ENCODE measurements at places on chromosomes 6 and 20. TPM values are rescaled to one million over a fixed set of nuclear protein-coding genes. Genes with fewer than 3 reads are reported as not detected.

GRCh38 chr20:11497545-11497944, 420.1 kb upstream of the BTBD3 start:
- no peak for DNase-seq

GRCh38 chr6:42532038-42532669, 31.7 kb upstream of the UBR2 start:
- DNase-seq, result peak; percentile 53

DNA sequence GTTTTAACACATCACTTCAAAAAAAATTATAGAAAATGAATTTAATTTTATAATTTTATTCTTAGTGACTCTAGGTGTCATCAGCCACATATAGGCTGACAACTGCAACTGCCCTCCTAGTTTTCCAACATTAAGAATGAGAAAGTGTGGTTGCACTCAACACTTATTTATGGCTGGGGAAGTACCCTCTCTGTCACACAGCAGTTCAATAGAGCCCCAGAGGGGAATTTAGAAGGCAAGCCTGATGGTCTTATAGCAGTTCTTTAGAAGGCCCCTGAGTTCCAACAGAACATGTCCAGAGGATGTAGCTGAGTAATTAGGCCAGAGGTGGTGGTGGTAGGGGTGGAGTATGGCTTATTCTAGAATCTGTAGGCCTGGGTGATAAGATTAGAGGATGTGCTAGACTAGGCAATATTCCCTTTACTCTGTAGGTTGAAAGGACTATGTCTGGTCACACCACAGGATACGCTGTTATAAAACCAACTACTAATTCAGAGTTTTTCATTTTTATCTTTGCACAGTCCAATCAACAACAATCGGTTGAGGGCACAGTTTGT, 226.5 kb upstream of the CITED2 start:
- no peak for DNase-seq

Gene C6orf132
- total RNA-seq, result 0.02 TPM

GRCh38 chr20:32352121-32352720, 5.9 kb upstream of the ASXL1 start:
- DNase-seq, result no peak

DNA sequence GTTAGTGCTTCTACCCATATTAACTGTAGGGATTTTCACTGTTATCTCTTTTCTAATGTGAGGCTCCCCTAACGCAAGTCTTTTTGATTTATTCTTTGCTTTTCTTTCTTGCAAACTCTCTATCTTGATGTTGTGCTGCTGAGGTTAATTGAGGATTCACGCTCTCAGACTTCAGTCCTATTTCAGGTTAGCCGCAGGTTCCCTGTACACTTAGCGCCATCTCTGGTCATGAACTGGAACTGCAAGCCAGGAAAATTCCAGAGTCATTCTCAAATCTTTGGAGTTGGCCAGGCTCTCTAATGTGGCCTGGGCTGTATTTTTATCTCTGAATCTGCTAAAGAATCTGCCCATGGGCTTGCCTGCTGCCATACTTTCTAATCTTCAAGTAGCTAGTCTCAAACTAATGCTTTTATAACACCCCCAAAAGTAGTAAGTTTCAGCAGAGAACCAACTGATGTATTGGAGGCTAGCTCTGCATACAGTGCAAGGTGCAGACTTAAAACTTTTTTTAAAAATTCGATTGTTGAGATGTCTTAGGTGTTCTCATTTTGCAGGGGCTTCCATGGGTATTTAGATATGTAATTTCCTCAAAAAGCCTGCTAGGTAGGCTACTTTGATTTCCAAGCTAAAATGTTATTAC, 91.1 kb upstream of the OPRM1 start:
- DNase-seq, result peak; percentile 27

DNA sequence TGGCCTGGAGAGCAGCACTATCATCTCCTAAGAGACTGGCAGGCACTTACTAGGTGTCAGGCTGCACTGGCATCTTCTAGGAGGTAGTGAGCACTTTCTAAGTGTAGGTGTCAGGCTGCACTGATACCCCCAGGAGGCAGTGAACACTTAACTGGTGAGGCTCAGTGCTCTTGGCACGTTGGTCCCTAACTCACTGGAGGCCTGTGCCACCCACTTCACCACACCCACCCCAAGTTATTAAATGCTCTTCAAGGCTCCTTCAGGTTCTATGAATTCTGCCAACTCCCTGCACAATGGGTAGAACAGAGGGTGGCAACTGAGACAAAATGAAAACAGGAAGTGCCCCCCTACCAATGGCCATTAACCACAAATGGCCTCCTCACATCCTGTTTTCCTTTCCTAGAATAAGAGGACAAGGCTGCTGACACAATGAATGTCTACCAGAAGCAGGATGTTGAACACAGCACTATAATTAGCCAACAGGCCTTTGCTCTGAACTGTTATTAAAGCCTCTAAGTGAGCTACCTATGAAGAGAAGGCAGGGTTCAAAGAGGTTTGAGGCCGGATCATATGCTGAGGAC, 29.4 kb downstream of the NCOA5 start:
- DNase-seq, result peak; percentile 40

Gene HDAC2
- total RNA-seq, result 98.6 TPM

Gene XKR7
- not detected for total RNA-seq

DNA sequence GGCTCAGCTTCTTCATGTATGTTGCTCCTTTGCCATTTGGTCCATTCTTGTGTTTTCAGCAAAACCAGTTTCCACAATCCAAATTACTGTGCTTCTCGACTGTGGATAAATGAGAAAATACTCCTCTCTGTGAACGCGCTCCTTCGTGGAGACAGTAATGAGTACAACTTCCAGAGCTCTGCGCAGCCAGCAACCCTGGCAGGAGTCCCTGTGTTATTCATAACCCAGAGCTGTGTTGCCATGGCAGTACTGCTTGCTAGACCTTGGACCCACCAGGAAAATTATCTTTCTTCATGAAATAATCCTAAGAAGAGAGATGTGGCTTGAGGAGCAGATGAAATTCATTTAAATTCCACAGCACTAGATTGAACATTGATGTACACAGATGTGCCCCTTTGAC, 73.7 kb downstream of the SLC22A3 start:
- no peak for DNase-seq

- DNase-seq, result no peak
These were observed 2.7 kb upstream of the ASXL1 start for GRCh38 chr20:32355417-32355841.

DNA sequence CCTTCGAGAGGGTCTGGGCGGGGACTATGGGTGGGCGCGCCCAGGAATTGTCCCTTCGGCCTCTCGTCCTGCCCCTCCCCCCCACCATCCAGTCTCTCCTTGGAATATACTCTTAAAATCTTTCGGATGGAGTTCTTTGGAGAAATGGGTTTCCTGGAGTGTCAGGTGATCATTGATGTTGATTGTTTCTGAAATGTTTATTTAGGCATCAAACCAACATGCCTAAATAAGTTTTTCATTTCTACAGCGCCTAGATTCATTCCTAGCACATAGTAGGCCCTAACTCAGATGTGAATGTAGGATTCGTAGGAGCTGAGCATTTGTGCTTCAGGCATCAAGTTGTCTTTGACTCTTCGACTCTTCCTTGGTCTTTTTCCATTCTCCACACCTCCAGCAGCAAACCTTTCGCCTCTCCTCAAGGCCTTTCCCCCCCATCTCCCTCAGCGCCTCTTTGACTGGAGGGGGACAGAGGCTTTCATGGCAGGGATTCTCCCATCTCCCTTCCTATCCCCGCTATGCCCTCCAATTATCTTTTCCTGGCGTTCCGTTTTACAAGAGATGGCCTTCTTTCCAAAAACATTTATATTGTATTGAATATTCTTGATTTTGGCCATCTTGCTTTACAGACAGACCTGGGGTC, 610 bp downstream of the CASP8AP2 start:
- no peak for DNase-seq

DNA sequence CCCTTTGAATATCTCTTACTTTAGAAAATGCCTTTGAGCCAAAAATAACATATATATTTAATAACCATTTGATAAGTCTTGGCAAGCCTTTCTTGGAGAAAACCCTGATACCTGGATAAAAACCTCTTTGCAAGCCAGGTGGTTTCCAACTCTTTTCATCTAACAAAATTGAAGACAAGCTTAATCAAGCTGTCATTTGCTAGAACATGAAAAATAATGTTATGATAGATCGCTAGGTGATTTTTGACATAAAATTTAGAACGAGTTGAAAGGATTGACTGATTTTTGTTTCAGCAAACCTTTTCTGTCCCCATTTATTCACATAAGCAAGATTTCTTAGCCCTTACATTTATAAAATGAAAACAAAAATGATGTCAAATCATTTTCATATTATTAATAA, 44.6 kb downstream of the ABRACL start:
- DNase-seq, result no peak

DNA sequence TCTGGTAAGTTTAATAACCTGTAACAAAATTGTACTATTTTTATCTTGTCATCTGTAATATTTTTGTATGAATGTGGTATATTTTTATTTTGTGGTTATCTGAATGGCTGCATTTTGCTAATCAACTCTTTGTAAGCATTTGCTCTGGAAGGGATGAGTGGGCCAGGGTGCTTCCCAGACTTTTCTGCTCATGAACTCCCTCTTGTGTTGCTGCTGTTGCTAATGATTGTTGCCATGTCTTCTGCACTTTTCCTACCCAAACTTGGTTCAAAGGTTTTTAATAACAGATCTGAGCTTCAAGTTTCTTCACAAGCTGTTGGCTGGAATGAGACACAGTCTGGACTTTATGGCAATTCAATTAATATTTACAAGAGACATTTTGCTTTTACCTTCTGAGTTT, 1005.7 kb downstream of the HACE1 start:
- DNase-seq, result no peak

Gene CRISP3
- not detected for total RNA-seq

DNA sequence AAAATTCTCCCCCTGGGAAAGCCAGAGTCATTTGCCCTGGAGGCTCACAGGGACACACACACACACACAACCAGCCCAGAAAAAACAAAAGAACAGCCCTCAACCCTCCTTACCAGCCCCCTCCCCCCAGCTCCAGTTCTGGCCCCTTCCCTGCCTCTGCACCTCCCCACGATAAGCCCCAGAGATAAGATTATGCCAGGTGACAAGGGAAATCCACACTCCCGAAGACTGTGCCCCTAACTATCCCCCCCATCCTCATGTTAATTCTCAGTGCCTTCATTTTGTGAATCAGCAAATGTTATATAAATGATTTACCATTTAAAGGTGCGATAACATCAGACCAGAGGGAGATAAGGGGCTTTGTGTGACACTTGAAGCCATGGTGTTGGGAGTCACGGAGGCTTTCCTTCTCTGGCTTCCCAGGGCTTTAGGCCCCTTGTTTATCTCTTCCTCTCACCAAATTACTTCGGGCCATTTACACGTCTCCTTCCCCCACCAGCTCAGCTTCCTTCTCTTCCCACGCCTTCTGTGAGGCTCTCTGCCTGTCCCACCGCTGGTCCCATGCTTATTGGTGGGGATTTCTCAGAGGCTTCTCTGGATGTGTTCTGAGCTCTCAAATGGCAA, 12.5 kb upstream of the FOXC1 start:
- no peak for DNase-seq

GRCh38 chr6:123658848-123659247, 22.1 kb upstream of the TRDN start:
- DNase-seq, result no peak

Gene SLC9A8
- 10.6 TPM for total RNA-seq

DNA sequence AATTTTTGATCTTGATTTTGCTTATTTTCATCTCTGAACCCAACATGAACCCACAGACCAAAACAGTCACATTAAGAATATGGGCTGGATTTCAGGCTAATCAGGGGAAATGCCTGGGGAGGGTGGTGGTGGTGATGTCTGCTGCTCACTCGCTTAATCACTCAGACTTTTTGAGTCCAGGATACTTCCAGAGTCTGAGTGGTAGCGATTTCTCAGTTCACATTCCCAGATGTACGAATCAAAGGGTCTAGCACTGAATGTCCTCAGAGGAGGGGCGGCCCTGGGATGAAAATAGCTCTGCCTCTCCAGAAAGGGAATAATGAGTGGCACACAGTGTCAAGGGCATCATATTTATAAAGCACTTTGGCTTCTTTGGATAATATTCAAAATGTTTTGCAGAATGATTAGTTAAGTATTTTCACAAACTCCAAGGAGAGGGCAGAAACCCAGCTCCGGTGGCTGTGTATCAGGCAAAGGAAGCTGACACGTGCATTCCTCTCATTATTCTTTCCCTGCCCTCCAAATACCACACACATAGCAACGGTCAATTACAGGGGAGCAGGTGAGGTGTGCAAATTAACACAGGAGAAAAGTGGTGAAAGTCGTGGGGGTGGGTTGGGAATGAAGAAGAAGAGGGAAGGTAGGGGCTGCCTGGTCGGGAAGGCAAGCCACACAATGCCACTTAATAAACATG, 345.2 kb upstream of the RSPO3 start:
- DNase-seq, result no peak

- DNase-seq, result no peak
These were observed 31.8 kb downstream of the KCNK5 start for GRCh38 chr6:39197521-39197920.

DNA sequence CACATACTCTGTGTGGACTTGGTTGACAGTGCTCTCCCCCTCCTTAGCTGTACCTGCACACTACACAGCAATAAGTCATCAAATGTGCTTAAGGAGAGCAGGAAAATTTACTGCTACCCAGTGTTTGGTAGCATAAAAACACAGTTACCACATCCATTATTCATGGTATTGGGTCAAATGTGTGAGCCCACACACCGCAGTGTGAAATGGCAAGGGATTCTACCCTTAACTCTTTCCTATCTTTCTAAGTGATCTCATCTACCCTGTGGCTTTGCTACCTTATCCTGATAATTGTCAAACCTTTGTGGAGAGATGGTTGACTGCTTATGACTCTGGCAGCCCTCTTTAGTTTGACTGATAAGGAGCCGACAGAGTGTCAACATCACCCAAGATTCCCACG, 47.6 kb downstream of the STX11 start:
- no peak for DNase-seq

- no peak for DNase-seq
These were observed 14.4 kb downstream of the KPNA5 start for GRCh38 chr6:116695401-116695800.

- no peak for DNase-seq
These were observed 963 bp upstream of the RMND1 start for GRCh38 chr6:151452750-151453427.

Measured in A172 (cell line).